ENCODE measurements at places on chromosomes 16 and 17.

GRCh38 chr17:77508047-77508715, 367.4 kb downstream of the SEC14L1 start:
- DNase-seq: peak; percentile 46

GRCh38 chr16:65500919-65501318, 379.1 kb upstream of the CDH11 start:
- no peak for DNase-seq

GRCh38 chr17:6592173-6592572, 35.8 kb upstream of the PITPNM3 start:
- DNase-seq: no peak

- DNase-seq: no peak
Measured at GRCh38 chr16:58678716-58679115, 5.9 kb downstream of the SLC38A7 start.

- DNase-seq: no peak
Measured at GRCh38 chr16:85332175-85332574, 219.9 kb upstream of the CIBAR2 start.

DNA sequence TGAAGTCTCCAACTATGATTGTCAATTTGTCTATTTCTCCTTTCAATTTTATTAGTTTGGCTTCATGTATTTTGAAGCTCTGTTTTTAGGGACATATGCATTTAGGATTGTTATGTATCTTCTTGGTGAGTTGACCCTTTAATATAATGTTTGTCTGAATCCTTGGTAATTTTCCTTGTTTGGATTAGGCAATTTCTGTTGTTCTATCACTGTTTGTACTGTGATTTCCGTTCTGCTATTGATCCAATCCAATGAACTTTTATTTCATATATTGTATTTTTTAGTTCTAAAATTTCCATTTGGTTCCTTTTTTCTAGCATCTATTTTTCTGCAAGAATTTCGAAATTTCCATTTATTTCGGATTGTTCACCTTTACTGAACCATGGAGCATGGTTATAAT, 31.0 kb downstream of the RAB11FIP4 start:
- DNase-seq: no peak

- no peak for DNase-seq
Measured at GRCh38 chr16:51624080-51624775, 473.2 kb upstream of the SALL1 start.

DNA sequence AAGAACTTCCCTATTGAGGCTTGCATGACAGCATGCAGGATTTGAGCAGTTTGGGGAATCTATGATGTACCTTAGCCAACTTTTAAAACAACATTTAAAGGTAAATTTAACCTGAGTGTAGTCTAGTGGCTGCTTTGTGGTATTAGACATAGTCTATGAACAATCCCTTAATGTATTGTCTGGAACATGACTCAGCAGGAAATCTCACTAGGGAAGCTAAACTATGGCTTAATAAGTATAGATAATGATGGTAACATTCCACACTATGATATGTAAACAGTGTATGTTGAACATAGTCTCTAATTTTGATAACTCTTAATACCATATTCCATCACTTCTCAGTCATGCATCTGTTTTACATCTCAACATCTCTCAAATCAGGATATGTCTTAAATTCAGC, 52.1 kb upstream of the SLC12A3 start:
- DNase-seq: no peak

GRCh38 chr17:36655726-36656125, 54.3 kb downstream of the MRM1 start:
- DNase-seq: no peak

Measured in NB4 (cell line).